Pancreas (tissue), 10 donors: ENCODE measurements at places on chromosomes 4 and X. TPM values are rescaled to one million over a fixed set of nuclear protein-coding genes. Genes with fewer than 3 reads are reported as not detected.

- no peak for DNase-seq
Observed at GRCh38 chr4:7981738-7982394, 42.2 kb upstream of the AFAP1 start.

- DNase-seq = no peak
Observed at GRCh38 chr4:101856149-101856548, 65.6 kb downstream of the BANK1 start.

DNA sequence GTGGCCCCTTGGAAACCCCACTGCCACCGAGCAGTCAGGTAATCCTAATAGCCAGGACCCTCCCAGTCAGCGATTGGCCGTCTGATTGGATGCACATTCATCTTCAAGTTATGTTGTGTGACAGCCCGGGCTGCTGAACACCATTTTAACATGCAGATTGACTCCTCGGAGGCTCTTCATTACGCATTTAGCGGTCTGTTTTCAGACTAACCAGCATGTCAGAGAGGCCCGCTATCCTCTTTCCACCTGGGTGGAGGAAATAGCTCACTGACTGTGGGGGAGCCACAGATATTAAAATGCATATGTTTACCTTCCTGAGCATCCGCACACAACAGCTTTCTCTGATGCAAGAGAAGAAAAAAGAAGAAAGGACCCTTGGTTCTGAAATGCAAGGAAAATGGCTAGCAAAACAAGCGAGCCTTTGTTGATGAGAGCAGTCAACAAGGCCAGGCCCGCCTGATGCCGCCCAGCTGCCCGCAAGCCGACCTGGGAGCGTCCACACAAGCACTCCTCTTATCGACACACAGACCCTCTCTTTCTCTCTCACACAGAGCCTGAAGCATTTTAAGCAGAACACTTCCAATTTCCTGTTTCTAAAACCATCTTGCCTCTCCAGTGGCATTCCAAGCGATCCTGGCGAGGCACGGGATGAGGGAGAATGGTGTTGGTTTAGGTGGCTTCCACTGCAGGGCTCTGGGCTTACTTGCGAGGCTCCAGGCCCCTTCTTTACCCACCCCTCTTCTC is 118.3 kb downstream of the MGST2 start:
- no peak for DNase-seq

DNA sequence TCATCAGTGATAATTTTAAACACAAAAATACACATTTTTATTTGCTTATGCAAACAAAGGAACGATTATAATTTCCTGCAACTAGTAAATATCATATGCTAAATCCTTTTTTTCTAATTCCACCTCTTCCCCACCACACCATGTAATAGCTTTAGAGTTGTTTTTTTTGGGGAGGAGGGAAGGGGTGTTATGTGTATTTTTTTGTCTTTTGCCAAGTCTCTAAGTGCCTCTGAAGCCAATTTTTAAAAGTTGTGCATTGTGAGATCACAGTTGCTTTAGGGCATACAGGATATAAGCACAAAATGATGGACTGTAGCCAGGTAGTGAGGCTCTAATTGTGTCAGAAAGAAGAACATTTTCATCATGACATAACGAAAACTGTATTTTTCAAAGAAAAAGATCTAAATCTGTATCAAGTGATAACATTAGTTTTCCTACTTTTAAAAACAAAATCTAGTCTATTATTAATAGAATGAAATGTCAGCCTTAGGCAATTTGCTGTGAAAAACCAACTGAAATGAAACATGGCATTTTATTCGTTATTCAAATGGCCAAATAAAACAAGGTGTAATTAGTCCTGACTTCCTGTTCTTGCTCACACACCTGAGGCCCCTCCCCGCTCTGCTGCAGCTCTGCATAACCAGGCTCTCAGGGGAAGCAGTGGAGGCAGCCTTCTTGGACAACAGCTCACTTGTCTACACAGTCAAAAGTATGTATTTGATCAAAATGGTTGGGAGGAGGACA is 157.4 kb downstream of the PALLD start:
- no peak for DNase-seq

GRCh38 chrX:43853225-43853828 is 28.9 kb downstream of the MAOB start:
- DNase-seq = no peak

DNA sequence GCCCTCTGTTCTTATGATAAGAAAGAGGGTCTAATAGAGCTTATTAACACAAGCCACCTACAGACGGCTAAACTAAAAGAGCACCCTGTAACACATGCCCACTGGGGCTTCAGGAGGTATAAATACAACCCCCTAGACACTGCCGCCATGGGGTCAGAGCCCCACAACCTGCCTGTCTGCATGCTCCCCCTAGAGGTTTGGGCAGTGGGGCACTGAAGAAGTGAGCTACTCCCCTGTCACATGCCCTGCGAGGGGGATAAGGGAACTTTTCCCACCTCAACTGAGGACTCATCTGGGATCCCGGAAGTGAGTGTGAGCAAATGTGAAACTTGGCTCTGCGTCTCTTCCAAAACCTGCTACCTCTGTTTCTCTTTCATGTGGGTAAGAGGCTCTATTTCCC is 334.5 kb downstream of the ADAM29 start:
- DNase-seq = no peak

DNA sequence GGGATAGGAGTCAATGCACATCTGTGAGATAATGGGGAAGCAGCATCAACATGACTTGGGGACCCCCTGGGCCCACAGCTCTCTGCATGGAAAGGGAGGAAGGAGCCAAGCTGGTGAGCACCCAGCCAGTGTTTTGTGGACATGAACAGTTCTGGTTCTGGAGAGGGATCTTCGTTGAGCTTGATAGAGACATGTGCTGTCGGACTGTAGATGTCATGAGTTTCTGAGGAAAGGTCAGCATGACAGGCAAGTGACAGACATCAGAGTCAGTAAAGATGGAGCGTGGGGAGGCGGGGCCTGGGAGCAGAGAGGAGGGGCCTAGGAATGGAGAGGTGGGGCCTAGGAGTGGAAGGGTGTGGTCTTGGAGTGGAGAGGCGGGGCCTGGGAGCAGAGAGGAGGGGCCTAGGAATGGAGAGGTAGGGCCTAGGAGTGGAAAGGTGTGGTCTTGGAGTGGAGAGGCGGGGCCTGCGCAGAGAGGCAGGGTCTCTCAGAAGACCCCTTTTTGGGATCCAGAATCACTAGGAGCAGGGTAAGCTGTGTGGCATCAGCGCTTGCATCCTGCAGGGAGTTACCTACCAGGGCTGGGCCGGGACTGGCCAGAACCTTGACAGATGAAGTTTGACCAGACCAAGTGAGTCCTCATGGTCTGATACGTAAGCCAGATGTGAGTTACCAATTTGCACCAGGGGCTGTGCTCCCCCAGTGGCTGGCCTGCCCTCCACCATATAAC is 33.7 kb downstream of the PIGG start:
- DNase-seq = no peak

- DNase-seq = no peak
Observed at GRCh38 chrX:110258552-110258951, 59.3 kb downstream of the AMMECR1 start.

DNA sequence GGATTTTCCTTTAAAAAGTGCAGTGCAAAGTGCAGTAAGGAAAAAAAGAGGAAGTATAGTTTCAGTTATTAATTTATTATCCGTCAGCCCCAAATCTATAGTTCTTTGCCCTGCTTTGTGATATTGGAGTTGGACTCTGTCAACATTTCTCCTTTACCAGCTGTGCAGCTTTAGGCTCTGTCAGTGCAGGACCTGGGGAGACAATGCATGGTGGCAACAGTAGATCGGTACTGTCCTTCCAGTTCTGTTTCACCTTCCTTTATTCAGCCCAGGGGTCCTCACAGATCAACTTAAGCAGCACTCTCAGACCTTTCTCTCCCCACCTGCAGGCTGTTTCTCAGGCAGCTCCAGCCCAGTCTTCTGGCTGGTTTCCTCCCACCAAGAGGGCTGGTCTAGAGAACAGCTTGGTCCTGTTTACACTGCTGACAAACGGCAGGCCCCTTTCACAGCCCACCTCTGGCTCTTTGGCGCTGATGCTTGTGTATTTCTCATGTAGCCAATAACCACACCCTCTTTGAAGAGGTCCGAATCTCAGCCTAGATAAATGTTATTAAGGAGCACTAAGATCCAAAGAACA is 71.6 kb downstream of the MCUB start:
- no peak for DNase-seq

GRCh38 chr4:112560084-112560483 is 44.1 kb upstream of the NEUROG2 start:
- no peak for DNase-seq

DNA sequence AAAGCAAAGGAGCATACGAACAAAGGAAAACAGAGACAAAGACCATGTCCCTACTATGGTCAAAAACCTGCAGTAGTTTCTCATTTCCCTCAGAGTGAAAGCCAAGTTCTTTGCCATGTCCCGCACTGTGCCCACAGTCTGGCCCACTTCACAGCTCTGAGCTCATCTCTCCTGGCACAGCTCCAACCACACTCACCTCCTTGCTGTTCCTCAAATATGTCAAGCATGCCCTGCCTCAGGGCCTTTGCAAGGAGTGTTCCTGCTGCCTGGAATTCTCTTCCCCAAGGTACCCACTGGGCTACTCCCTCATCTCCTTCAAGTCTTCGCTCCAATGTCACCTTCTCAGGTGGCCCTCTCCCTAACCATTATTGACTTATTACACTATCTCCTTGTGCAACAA is 72.1 kb downstream of the COX18 start:
- DNase-seq = no peak

DNA sequence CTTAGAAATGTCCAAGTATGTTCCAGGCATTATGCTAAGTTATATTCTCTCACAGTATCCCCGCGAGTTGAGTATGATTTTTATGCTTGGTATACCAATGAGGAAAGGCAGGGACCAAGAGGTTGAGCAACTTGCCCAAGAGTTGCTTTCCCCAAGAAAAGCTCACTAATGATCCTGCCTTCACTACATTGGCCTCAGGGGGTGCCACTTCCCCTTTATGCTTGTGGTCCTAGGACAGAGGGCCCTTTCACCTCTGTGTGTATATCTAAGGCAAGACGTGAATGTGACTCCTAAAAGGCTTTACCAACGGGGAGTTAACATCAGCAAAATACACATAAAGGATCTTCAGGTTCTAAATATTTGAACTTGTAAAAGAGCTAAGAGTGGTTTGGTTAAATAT is 164.4 kb upstream of the CPEB2 start:
- DNase-seq = no peak

DNA sequence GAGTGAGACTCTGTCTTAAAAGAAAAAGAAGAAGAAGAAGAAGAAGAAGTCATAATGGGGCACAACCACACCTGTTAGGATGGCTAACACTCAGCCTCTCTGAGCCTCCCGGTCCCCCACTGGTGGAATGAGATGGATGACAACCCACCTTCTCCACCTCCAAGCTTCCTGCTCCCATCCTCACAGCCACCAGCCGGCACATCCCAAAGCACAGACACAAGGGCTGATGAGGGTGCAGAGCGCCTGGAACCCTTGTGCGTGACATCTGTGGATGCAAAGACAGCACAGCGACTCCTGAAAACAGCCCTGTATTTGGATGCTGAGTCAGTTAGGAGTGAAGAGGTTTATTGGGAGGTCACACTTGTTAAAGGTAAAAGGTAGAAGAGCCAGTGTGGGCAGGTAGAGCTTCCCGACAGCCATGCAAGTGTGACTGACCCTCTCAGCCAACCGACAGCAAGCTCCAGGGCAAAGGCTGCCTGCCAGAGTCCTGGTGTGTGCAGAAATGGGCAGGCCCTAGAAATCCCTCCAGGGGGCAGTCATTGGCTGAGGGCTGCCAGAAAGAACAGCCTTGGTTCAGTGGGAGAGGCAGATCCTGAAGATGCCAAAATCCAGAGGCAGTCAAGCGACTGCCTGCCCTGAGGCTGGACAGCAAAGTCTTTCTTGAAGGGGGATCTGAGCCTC is 26.6 kb upstream of the MAN2B2 start:
- DNase-seq = no peak

Gene RBM46
- not detected for total RNA-seq

Gene MAGEA9B
- total RNA-seq = not detected

Gene MAGEA2
- not detected for total RNA-seq

Gene CCNG2
- 20.3 TPM for total RNA-seq

Gene SLC34A2
- 7.0 TPM for total RNA-seq

Gene USP17L15
- total RNA-seq = not detected

Gene HHIP
- 9.6 TPM for total RNA-seq

Gene TMSB15A
- total RNA-seq = 0.42 TPM

Gene ESX1
- total RNA-seq = not detected
